ENCODE measurements at places on chromosomes 4 and X.

GRCh38 chr4:165927815-165928214, 54.8 kb downstream of the TLL1 start:
- DNase-seq, result no peak

DNA sequence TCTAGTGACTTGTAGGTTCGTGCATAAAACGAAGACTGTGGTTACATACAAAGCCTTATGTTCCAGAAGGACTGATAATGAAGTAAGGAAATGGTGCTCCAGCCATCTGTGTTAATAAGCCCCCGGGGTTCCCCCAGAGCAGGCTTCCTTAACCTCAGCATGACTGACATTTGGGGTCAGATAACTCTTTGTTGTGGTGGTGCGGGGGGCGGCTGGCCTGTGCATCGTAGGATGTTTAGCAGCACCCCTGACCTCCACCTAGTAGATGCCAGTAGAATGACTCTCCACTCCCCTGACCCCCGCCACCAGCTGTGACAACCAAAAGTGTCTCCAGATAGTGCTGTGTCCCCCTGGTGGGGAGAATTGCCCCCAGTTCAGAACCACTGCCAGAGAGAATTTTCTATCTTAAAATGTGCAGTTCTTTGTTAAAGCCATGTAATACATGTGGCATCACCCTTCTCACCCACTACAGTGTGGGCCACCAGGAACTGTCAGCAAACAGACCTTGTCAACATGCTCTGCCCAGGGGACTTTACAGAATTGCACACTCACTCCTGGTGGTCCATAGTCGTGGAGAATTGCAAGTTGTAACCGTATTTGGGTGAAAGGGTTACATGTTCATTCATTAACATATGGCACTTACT, 7.5 kb downstream of the SH3KBP1 start:
- DNase-seq, result no peak

GRCh38 chrX:153769865-153770600, 6.0 kb downstream of the PLXNB3 start:
- no peak for DNase-seq

DNA sequence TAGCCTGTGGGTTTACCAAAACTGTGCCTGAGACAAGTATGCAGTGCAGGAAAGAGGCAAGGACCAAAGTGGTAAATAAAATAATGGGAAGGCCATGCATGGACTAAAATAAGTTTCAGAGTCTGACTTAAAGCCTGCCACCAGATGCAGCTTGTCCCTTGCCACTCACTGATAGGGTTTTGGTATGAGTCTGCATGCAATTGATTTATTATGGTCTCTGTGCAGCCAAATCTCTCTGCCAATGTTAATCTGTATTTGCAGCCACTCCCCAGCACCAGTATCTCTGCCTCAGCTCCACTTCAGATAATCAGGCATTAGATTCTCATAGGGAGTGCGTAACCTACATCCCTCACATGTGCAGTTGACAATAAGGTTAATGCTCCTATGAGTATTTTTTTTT, 5.5 kb upstream of the FGF2 start:
- no peak for DNase-seq

GRCh38 chr4:17624821-17625220, 10.4 kb downstream of the MED28 start:
- DNase-seq, result no peak

DNA sequence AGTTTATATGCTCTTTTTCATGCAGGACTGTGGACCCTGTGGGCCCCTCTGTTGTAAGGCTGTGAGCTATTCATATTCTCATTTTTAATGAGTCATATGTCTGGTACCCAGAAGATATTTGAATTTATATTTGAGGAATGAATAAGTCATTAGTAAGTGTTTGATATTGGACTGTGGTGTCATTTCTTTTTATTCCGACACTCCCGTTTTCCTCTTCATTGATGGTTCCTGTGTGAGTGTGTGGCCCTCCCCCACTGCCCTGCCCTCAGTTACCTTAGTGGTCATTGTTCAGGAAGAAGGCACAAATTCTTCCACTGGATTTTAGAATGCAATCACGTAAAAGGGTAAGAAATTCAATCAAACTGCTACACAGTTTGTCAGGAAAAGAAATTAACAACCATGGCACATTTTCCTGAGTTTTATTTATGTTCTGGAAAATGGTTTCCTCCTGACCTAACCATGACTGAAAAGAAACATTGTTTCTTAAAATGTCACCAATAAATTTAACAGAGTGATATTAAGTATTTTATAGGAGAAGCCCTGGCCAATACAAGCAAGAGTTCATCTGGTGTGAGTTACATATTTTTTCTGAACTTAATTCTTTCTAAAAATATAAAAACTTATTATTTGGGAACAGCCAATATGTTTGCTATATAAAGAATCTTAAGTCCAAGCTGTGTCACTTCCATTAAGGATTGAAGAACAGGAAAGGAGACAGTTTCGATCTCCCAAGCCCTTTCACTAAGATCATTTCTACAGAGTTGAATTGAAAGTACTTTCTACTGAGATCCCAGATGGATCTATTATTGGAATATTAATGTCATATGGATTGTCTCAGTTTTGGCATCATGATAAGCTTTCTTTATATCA, 370.5 kb upstream of the ANXA10 start:
- DNase-seq, result no peak

DNA sequence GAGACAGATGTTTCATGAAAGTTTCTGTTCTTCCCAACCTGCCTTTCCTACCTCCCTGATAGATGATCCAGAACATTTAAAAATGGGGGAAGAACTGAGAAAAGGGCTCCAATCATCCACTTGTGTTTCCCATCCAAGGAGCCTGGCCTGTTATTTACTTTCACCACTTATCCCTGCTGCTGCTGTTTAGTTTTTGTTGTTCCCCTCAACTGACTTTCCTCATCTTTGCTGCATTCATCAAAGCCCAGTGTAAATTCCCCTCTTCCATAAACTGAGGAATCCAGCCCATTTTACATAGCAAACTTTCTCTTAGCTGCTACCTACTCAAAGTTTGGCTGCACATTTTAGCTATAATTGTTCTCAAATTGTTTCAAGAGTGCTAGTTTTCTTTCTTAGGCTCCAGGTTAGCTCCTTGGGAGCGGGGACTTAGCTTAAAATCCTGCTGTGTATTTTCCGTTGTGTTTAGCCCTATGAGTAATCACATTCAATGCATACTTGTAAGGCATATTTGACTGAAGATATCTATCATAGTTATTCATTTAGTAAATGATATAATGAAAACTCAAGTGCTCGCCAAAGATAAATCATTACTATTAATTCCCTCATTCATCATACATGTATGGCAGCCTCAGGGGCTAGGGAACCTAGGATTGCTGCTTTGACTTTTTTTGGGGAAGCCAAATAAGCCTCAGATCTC, 1.4 kb upstream of the PTPN13 start:
- DNase-seq, result no peak

DNA sequence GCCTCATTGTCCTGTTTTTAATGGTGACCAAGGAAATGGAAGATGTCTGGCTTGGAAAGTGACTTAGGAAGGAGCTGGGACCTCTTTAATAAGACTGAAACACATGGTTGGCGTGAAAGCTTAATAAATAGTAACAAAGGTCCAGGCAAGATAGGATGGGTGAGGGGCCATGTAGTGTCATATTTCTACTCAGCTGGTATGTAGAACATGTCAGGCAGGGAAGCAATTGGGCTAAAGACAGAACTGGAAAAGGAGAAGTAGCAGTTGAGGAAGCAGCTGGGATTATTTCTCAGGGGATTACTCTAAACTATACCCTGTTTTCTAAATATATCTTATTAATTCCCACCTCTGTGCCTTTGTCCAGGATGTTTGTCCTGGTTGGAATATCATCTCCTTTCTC, 18.6 kb downstream of the ITGB1BP2 start:
- no peak for DNase-seq

DNA sequence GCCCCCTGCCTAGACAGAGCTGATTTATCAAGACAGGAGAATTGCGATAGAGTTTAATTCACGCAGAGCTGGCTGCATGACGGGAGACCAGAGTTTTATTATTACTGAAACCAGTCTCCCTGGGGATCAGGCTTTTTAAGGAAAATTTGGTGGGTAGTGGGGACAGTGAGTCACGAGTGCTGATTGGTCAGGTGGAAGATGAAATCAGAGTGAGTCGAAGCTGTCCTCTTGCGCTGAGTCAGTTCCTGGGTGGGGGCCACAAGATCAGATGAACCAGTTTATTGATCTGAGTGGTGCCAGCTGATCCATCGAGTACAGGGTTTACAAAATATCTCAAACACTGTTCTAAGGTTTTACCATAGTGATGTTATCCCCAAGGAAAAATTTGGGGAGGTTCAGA, 36.6 kb downstream of the MYOZ2 start:
- no peak for DNase-seq

- DNase-seq, result no peak
These were observed 14.2 kb downstream of the BCAP31 start for GRCh38 chrX:153709726-153710674.

DNA sequence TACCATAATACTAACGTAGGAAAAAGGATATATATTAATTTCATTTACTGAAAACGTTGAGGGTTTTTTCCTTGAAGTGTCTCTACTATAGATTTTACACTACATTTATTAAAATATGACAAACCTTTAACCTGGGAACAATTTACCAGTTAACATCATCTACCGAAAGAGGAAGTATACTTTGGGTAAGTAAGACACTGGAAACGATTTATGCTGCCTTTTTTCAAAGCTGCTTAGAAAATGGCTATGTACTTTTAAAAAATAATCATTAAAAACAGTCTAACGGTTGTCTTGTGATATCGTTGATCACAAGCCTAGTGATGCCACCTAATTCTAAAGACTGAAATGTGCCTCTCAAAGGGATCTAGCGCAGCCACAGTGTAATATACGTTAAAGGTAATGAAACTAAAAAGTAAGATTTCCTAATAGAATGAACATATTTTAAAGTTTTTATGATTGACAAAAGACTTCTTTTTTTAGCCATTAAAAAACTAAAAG, 50.4 kb downstream of the STX18 start:
- no peak for DNase-seq

- no peak for DNase-seq
These were observed 548 bp downstream of the TMEM164 start for GRCh38 chrX:110003167-110004156.

DNA sequence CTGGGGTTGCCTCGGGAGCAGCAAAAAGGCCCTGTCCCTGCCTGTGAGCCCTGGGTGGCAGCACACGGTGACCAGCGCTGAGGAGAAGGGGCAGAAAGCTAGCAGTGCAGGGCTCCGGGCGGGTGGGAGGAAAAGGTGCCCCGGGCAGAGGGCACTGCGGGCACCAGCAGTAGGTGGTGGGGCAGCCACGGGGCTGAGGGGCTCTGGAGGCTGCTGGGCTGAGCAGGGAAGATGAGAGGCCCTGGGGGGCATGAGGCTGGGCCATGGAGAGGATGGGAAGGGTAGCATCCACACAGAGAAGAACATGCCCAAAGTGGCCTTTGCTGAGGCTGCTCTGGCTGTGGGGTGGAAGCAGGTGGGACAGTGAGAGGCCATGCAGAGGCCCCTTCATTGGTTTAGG, 67.5 kb upstream of the NKX1-1 start:
- no peak for DNase-seq

- no peak for DNase-seq
These were observed 66.1 kb downstream of the KIT start for GRCh38 chr4:54723820-54724219.

DNA sequence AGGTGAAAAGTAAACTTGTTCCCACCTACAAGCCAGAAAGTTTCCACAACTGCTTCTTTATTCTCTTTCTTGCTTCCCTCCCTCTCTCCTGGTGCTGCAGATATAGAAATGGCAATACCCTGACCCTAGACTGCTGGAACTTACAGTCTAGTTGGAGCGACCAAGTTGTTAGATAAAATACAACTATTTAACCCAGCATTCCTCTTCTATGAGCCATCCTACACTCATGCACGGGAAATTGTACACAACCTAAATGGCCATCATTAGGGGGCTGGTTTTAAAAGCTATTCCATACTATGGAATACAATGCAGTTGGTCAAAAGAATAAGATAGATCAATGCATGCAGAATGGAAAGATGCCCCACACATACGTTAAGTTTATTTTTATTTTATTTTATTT, 41.1 kb downstream of the PJA1 start:
- no peak for DNase-seq

DNA sequence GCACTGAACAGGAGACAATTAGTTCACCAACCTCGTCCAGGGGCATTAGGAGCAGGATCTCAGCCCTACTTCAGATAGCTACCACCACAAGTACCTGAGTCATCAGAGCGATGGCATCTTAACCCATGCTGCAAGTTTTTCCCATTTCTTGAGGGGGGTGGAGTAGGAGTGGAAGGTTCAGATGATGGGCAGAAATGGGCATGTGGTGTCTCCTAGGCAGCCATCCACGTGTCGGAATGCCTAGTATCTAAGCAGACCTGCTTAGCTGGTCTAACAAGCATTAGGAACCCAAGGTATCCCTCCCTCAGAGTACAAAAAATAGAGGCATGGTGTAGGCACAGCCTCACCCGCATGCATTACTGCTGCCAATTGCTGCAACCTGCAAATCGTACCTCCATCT, 159.1 kb upstream of the DGKK start:
- no peak for DNase-seq

- DNase-seq, result no peak
These were observed 3.9 kb upstream of the DTHD1 start for GRCh38 chr4:36277533-36277932.

- no peak for DNase-seq
These were observed 4.8 kb downstream of the AVPR2 start for GRCh38 chrX:153909024-153909979.

DNA sequence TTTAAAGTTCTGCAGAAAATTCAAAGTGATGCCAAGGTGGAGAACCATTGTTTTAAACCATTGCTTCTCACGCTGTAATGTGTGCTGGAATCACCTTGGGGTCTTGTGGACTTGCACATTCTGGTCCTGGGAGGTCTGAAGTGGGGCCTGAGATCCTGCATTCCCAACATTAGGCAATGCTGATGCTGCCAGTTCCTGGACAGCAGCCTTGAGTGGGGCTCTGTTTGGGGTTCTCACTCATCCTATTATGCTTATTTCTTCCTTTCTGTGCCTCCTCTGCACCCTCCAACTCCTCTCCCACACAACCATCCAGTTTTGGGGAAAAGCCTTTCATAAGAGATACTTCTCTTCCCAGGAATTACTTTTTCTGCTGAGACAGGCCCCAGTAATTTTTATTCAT, 44.2 kb upstream of the RASSF6 start:
- no peak for DNase-seq

DNA sequence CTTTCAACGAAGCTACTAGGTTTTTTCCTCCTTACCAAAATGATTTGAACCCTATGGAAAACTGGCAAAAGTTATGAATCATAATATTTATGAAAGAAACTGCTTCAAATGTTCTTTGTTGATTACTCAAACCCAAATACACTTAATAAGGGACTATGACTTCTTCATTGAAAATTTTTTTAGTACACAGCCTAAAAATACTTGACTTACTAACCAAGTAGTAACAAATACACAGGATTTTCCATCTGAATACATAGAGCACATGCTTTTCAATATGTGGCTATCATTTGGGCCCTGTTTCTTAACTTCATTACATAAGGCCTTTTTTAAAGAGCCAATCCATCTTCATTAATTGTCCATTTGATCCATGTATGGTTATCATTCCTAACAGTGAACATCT, 171.5 kb downstream of the FBXW7 start:
- DNase-seq, result no peak

All from activated T-helper 1 cell treated with anti-CD3 and anti-CD28 coated beads, Interleukin-2, amount 50 U/mL, for 16 hours (primary cell).